EH (cell line): ENCODE measurements at places on chromosomes 12 and 14.

GRCh38 chr12:6337958-6338433 is 3.9 kb downstream of the TNFRSF1A start:
- no peak for DNase-seq

DNA sequence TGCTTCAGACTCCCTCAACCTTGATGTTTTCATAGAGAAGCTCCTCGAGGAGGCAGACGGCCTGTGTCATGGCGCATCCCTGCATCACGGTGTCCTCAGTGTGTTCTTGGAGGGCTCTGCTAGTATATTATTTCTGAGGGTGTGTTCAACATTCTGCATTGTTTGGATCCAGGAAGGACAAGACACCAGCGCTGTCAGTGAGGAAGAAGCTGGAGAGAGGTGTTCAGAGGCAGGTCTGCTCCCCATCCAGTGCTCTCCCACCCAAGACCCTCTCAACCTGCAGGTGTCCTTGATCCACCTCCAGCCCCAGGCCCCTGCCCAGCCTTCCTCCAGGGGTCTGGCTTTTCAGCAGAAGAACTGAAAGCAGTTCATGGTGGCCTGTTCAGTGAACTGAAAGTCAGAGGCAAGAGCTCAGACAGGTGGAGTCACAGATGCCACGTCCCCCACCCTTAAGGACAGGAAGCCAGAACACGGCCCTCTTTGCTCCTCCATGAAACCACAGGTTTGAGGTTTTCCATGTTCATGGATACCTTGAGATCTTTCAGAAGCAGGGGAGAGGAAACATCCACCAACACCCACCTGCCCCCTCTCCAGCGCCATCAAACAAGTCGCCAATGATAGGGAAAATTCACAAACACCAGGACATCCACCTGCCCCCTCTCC is 37.4 kb downstream of the DIO3 start:
- no peak for DNase-seq

DNA sequence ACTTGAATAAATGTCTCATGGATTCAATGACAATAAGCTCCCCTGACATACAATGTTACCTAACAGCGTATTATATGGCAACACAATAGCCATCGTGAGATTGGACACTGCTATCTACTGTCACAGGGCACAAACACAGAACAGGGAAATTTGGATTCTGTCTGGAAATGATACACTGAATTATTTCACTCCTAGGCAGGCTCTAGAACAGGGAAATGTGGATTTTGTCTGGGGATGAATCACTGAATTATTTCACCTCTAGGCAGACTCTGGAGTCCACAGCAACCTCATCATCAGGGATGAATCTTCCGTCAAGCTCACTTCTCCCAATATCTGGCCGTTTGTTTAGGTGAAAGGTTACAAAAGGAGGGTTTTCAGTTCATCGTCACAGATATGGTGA is 288.8 kb downstream of the TMEM132D start:
- DNase-seq = no peak

DNA sequence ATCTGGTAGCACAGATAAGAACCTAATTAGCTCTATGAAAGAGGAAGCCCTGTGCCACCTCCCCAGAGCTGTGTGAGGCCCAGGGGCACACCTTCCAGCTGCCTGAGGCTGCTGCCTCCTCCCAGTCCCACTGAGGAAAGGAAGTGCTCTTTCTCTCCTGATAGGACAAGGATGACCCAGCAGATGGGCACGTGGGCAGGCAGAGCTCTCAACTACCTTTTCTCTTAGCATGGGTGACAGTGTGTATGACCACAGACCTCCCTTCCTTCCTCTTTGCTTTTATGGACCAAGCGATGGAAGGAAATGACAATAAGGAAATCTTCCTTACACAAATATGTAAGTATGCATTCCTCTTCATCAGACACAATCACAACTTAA is 127.6 kb upstream of the AMIGO2 start:
- DNase-seq = peak; percentile 33

DNA sequence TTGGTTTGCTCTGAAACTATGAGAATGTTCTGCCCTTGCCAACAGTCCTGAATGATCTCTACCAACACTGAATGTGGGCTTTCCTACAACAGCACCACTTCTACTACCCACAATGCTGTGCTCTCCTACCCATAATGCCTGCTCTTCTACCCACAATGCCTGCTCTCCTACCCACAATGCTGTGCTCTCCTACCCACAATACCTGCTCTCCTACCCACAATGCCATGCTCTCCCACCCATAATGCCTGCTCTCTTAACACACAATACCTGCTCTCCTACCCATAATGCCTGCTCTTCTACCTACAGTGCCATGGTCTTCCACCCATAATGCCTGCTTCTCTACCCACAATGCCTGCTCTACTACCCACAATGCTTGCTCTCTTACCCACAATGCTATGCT is 92.3 kb downstream of the KCNK13 start:
- DNase-seq = no peak

GRCh38 chr12:7581625-7582024 is 78.0 kb upstream of the CD163 start:
- no peak for DNase-seq

DNA sequence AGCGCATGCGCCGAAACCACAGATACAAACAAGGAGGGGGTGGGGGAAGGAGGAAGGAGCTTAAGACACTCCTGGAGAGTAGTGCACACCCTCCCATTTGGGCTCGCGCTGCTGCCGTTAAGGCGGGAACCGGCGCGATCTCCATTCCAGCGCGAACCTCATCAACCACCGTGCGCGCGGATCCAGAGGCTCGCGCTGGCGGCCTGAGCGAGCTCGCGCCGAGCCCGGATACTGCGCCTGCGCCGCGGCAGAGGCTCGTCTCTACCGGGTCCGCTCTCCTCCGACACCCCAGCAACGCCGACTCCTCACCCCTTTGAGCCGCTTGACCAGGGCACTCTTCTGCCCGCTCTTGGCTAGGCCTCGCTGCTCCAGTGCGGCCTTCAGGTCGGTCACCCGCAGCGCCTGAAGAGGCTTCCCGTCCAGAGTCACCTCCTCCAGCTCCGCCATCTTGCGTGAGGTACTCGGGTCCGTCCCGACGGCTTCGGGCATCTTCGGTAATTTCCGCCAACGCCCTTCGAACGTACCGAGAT is at the start of gene ACIN1:
ACIN1 (minus strand) TSS at position 471 of the 530 bp plus-strand sequence; CDS start at position 447, 24 bp downstream.
- peak; percentile 90 for DNase-seq

GRCh38 chr12:24904871-24905270 is 44.0 kb downstream of the BCAT1 start:
- no peak for DNase-seq

- DNase-seq = no peak
These were observed 156.3 kb downstream of the NUBPL start for GRCh38 chr14:31717294-31718085.

DNA sequence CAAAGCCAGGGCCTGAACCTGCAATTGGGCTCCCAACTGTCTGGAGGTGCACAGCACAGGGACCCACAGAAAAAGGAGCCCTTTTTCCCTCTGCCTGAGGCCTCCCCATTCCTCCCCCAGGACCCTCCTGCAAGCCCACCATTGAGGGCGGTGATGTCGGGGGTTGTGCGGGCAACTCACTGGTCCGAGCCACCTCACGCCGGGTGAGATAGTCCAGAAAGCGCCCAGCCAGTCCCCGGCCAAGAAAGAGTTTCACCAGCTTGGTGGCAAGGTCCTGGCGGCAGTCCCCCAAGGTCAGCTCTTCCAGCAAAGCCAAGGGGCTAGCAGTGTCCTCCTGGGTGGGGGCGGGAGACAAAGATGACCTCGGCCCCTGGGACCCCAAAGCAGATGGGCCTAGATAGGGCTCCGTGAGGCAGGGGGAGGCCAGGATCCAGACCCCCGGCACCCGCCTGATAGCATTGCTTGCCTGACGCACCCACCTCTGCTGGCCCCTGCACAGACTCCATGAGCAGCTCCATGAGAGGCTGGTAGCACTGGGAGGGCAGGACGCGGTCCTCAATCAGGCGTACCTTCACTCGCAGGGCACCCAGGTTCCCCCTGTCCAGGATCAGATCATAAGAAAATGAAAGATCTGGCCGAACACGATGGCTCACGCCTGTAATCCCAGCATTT is 20.0 kb downstream of the RASAL1 start:
- DNase-seq = no peak

- no peak for DNase-seq
These were observed 140.2 kb downstream of the AACS start for GRCh38 chr12:125205386-125205785.

GRCh38 chr12:90152897-90153624 is 444.4 kb upstream of the ATP2B1 start:
- DNase-seq = peak; percentile 64

GRCh38 chr14:96130854-96131253 is 73.8 kb upstream of the BDKRB2 start:
- DNase-seq = peak; percentile 50

DNA sequence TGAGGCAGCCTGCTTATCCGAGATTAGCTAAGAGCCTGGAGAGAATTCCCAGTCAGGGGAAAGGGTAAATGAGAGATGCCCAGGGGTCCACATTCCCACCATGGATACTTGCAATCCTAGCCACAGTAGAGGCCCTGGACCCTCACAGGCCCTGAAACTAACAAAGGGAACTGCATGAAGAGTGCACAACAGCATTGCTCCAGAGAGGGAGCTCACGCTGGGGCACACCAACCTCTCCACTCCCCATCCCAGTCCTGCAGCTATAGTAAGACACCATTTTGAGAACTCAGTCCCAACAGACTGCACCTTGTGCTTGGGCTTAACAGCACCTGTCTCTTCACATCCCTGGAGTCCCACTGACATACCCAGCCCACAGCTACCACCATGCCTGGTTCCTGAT is 30.5 kb downstream of the CEP83 start:
- no peak for DNase-seq

- peak; percentile 69 for DNase-seq
These were observed 45.8 kb downstream of the CCER1 start for GRCh38 chr12:90909069-90909770.

- DNase-seq = peak; percentile 16
These were observed 41.6 kb downstream of the ACACB start for GRCh38 chr12:109157986-109158385.

DNA sequence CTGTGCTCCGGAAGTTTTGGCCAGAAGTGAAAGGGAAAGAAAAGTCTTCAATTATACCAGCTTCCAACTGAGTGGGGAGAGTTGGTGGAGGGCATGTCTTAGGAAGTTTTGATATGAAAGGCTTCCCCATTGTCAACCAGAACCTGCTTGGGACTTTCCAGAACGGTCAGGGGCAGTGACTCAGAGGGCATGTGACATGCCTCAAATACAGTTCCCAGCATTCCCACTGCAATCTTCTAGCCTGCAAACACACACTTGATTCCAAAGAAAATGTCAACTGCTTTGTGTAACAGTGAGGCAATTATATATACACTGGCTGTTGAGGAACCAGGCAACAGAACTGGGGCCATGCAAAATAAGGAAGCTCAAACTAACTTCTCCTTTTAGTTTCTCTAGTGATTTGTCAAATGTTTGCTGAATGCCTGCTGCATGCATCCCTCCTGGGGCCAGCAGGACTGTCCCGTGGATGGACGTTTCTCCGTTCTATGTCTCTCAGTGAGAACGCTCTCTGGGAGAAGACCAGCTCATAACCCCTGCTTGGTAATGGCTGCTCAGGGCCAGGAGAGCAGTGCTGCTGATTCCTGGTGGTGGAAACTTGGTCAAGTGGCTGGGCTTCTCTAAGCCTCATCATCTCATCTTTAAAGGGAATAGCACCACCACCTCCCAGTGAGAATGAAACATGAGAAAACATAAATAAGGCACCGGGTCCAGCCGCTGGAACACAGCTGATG is 18.3 kb downstream of the SLC25A47 start:
- peak; percentile 79 for DNase-seq

- peak; percentile 87 for DNase-seq
These were observed 2.0 kb downstream of the ZBTB25 start for GRCh38 chr14:64501411-64502171.

DNA sequence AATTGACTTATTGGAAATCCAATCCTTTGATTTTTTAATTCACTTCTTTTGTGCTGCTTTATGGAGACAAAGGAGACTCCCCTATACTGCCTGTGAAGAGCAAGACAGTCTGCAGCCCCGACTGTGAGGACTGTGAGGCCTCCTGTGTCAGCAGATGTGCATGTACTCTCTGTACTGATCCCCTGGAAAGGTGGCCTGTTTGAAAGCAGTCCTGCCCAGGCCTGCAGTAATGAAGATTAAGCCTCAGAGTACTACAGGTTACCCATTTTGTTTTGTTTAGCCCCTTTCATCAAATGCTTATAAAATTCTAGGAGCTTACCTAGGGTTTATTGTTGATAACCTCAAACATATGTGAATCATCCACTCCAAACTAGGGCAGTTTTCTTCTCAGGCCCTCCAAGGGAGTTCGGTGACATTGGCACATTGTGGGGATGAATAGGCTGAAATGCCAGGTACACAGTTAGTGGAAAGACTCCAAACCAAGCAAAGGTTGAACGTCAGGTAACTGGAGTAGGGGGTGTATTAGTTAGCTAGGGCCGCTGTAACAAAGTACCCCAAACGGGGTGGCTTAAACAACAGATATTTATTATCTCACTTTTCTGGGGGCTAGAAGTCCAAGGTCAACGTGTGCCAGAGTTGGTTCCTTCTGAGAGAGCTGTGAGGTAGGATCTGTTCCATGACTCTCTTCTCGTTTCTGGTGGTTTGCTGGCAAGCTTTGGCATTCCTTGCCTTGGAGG is 208.7 kb upstream of the BCL2L14 start:
- DNase-seq = no peak

DNA sequence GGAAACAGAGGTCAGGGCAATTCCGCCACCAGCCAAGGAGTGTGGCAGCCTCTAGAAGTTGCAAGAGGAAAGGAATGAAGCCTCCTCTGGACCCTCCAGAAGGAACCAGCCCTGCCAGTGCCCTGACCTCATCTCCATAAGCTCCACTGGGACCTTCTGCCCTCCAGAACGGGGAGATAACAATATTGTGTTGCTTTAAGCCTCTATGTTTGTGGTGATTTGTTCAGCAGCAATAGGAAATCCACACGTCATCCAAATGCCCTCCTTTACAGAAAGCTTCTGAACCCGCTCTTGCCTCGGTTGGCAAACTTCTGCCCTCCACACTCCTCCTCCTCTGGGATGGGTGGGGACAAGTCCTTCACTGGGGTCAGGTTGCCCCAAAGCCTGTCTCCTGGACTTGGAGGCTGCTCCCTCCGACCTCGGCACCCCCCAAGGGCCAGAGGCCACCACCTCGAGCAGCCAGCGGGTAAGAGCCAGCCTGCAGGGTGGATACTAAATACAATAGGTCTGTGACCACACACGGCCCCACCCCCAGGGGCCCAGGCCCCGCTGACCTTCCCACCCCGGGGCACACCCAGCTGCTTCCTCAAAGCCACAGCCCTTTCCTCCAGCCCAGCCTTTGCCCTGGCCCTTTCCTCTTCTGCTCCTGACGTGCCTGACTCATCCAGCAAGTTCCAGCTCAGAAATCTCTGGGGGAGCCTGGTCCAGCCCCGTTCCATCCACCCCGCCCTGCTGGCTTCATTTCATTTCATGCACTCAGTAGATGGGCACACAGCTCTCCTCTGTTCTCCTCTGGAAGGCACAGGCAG is 58.7 kb upstream of the NCOR2 start:
- DNase-seq = peak; percentile 76

GRCh38 chr12:25436206-25437030 is 116.7 kb downstream of the LMNTD1 start:
- peak; percentile 80 for DNase-seq

DNA sequence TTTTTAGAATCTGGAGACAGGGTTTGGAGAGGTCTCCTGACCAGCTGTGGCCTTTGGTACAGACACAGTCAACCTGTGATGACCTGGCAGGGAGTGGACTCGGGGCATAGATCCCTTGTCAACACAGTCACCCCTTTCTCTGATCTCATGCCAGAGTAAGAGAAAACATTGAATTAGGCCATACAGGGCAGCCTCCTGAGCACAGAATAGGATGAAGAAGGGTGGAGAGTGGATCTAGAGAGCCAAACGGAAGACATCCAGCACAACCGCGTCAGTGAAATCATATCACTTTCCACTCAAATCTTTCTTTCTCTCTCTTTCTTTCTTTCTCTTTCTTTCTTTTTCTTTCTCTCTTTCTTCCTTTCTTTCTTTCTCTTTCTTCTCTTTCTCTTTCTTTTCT is 145.9 kb upstream of the TBX3 start:
- no peak for DNase-seq
